ENCODE measurements at places on chromosomes 5 and 9.

- no peak for DNase-seq
Measured at GRCh38 chr5:34511481-34511880, 144.6 kb upstream of the RAI14 start.

DNA sequence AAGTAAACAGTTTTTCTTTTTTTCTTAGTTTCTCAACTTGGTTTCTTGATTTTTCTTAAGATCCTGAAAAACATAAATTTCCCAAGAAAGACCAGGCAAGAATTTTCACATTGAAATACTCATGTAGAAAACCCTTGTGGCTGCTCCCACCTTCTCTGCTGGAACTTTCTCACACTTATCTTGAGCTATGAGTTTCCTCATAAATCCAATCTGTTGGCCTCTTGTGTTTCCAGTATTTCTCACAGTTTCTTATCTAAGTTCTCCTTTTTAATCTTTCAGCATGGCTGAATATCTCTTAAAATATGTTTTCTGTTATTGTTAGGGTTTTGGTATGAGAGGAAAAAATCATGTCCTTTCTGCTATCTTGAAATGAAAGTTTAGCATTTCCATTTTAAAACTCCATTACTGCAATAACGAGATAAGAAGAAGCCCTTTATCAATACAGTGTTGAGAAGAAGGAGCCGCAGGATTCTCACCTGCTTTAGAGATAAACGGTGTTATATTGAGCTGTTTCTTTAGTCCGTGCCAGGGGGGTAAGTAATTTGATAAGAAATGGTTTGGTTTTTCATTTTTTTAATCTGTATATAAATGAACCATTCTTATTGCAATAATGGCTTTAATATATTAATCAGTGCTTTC, 89.3 kb downstream of the ALDH1A1 start:
- no peak for DNase-seq

GRCh38 chr5:148729182-148729581, 74.9 kb upstream of the HTR4 start:
- DNase-seq = no peak

DNA sequence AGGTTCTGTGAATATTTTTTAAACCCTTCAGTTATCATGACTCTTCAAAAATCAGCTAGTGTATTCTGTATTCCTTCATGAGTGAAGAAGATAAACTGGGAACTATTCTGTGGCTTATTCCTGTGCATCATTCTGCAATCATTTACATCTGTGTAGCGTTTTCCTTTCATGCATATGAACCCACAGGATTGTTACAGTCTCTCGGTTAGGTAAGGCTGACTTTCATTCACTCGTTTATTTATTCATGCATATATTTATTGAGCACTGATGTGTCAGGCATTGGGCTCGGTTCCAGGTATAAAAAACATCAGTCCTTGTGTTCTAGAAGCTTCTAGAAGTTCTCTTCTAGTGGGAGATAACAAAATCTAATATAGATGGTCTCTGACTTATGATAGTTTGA, 318.4 kb downstream of the MAN2A1 start:
- DNase-seq = no peak

DNA sequence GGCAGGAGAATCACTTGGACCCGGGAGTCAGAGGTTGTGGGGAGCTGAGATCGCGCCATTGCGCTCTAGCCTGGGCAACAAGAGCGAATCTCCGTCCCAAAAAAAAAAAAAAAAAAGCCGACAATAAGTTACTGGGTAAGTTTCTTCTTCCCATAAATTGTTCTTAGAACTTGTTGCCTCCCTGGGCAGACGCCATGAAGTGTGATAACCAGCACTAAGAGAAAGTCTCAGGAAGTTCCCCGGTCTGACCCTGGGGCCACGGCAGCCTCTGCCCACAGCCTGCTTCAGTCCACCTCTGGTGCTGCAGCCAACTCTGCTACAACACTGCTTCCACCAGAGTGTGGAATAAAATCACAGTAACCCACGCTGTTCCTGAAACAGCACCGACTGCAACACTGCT, 19.1 kb downstream of the LPCAT1 start:
- no peak for DNase-seq

DNA sequence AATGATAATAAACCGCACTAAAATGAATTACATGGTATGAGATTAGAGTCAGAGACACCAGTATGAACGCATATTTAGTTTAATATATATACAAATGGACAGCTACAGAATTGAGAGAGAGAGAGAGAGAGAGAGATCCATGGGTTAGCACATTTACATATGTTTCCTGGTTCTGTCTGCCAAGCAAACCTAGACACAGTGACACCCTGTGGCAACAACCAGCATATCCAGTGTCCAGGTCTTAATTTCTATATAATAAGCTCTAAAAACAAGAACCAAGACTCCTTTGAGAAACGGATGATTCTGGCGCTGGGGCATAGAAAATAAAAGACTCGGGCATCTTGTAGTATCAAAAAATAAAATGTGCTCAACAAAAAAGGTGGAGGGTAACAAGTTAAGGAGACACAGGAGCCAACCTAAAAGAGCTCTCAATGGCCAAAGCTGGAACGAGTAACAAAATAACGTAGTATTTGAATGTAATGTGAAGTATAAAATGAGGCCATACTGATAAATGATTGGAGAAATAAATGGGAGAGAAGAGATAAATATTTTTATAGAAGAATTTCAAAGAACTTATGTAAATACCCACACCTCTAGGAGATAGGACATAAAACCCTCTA, 84.5 kb downstream of the RFX3 start:
- no peak for DNase-seq

DNA sequence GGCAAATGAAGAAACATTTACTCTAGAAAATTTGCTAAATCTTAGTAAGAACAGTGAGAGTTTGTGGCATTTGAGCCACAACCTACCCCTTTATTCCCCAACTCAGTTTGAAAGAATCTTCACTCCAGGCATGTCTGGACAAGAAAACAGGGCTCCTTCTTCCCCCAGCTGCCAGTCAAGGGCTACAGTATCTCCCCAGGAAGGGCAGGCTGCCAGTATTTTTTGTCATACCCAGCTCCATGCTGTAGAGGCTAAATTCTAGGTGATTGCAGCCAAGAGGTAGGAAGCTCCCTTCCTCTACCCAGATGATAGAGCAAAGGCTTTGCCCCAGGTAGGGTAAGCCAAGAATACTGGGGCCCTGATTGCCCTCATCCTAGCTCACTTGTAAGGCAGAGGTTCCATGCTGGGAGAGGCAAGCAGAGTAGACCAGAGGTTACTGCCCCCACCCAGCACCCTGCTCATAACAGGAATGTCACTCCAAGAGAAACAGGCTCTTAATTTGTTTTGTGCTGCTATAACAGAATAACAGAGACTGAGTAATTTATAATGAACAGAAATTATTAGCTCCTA, 20.0 kb upstream of the GRPEL2 start:
- no peak for DNase-seq

- DNase-seq = no peak
Measured at GRCh38 chr9:800591-801150, 40.8 kb upstream of the DMRT1 start.

- no peak for DNase-seq
Measured at GRCh38 chr5:63987053-63987452, 24.8 kb upstream of the HTR1A start.

DNA sequence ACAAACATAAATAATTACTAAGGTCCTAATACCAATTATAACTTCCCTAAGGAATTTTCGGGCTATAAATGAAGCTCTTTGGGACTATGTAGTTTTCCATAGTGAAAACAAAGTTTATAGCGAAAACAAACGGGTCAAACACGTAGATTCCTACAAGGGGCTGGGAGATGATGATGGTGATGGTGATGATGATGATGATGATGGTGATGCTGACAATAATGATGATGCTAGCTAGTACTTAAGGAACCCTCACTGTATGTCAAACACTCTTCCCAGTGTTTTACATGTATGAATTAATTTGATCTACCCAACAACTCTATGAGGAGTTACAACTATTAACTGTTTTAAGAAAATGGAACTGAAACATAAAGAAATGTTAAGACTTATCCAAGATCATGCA, 63.7 kb upstream of the PIK3R1 start:
- DNase-seq = no peak

DNA sequence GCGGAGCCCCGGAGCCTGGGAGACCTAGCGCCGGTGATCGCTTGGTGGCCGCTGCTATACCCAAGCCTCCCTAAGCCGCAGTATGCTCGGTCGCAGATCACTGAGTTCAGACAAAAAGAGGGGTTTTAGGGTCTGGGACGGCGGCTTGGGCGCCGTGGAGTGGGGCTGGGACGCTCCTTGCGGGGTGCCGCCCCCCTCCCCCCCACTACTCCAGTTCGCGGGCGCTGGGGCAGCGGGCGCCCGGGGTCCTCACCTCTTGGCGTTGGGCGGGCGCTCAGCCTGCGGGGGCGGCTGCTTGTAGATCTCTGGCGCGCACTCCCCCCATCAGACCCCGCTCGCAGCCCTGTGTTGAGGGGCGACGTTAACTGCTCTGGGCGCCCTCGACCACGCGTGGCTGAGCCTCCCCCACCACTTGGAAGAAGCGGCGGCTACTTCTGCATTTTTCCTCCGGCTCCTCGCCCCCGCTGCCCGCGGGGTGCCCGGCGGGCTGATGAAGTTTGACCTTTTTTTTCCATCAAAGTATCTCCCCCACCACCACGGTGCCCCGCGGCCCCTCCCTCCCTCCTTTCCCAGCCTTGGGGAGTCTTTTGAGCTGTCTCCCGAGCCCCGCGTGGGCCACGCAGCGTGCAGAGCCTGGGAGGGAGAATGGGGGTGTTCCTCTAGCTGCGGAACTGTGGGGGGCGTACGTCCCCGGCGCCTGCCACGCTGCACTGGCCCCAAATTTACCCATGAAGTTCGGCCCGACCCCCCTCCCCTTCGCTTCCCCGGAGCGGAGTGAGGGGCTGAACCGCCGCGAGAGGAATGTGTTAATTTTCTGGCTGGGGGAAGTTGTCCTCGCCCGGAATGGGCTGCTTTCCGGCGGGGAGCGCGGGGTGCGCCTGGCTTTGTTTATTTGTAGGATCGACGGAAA, 1.2 kb downstream of the CXXC5 start:
- DNase-seq = no peak

- DNase-seq = no peak
Measured at GRCh38 chr5:94385767-94386166, 232.6 kb downstream of the KIAA0825 start.

DNA sequence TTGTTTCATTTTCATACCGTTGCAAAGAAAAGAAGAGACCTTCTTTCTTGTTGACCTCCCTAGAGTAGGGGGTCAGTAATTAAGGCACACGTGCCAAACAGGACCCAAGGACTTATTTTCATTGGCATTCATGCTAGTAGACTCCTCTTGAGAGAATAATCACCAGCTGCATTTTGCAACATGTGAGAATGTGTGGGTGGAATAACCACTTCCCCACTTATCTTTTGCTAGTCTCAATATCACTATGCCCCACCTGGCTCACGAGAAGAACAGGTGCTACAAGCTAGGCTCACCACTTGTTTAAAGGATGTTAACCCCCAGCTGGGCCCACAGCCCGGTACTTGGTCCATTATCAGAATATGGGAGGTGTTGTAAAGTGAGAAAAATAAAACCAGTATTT, 460.7 kb upstream of the MEF2C start:
- DNase-seq = no peak

DNA sequence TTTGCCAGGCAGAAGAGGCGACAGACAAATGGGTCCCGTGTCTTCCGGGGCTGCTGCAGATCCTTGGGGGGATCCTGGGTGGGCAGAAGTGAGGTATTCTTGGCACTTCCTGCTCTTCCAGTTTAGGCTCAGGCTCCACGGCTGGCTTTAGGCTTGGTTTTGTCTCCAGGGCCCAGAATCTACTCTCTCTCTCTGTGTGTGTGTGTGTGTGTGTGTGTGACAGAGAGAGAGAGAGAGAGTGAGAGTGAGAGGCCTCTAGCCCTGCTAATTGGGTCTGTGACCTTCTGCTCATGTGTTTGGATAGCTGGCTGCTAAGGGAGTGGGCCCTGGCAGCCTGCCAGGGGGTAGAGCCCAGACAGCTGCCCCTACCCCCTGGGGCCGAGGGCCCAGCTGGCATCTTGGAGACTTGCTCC, 39.3 kb downstream of the CRB2 start:
- DNase-seq = no peak

- peak; percentile 67 for DNase-seq
Measured at GRCh38 chr9:92963831-92964606, 16.7 kb downstream of the FGD3 start.

DNA sequence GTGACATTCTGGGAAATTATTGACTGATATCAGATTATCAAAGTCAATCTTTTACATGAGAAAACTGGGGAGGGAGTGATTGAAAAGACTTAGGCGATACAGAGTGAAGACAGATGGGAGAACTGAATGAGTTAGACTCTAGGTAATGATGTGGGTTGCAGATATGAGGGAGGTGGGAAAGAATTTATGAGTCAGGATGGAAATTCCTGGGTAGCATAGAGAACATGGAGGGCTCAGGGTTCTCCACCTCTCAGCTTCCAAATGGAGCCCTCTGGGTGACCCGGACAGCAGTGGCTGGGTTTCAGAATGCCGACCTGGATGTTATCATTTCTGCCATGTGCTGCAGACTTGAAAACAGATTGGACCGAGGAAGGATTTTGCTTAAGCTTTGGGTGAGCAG, 75.4 kb upstream of the SHB start:
- DNase-seq = no peak

DNA sequence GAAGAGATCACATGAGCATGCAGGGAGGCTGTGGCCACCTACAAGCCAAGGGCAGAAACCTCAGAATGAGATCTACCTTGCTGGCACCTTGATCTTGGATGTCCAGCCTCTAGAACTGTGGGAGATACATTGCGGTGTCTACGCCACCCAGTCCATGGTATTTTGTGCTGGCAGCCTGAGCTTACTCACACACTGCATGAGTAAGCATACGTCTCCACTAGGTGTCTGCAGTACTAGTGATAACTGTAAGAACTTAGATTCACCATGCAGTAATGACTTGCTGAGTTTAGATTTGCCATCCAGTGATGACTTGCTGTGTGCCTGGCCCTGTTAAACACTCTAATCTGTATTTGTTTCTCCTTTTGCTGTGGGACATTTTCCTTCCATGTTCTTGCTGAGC, 417.7 kb downstream of the GADD45G start:
- no peak for DNase-seq

DNA sequence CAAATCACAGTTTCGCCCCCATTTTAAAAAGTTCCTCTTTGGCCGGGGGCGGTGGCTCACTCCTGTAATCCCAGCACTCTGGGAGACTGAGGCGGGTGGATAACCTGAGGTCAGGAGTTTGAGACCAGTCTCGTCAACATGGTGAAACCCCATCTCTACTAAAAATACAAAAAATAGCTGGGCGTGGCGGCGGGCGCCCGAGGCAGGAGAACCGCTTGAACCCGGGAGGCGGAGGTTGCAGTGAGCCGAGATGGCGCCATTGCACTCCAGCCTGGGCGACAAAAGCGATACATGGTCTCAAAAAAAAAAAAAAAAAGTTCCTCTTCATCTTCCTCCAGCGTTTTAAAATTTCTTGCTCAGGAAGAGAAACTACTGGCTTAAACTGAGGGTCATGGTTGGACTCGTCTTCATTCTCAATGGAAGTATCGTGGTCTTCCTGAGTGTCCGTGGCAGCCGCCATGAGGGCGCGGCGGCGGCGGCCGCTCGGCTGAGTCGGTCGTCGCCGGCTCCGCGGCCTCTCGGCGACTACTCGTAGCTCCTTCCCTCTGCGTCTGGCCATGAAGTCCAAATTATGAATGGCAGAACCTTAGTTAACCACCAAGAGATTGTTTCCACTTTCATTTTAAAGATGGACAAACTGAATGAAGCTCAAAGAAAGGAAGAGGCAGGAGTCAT, 92.1 kb upstream of the NR5A1 start:
- no peak for DNase-seq

GRCh38 chr5:59559847-59560246, 333.7 kb downstream of the PDE4D start:
- no peak for DNase-seq

- no peak for DNase-seq
Measured at GRCh38 chr9:8251566-8251965, 452.0 kb upstream of the DMAC1 start.
